ENCODE measurements at places on chromosomes 16 and 17. TPM values are rescaled to one million over a fixed set of nuclear protein-coding genes. Genes with fewer than 3 reads are reported as not detected.

- DNase-seq = no peak
Observed at GRCh38 chr17:56898874-56899273, 15.0 kb downstream of the TRIM25 start.

DNA sequence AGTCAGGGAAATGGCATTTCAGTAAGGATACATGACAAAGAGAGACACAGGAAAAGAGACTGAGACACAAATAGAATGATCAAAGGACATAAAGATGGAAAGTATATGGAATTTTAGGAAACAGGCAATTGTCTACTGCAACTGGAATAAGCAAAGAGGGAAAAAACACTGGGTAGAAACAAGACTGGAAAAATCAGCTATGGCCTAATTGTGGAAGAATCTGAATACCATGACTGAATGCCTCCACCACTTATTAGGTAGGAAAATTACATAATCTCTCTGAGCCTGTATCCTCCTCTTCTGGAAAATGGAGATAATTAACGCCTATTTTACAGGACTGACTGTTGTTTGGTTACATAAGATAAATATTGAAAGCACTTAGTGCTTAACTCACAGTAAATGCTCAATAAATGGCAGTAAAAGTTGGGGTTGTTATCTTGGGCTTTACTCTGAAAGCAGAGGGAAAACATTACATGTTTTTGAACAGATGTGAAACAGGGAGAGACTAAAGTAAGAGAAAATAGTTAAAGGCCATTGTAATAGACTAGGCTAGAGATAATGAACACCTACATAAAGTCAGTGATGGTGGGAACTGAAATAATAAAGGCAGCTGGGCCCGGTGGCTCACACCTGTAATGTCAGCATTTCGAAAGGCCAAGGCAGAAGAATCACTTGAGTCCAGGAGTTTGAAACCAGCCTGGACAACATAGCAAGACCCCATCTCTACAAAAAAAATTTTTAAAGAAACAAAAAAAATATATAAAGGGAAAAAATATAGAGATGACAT lies 63.5 kb upstream of the C17orf78 start:
- no peak for DNase-seq

The IFI35 gene
- total RNA-seq = 26.3 TPM

DNA sequence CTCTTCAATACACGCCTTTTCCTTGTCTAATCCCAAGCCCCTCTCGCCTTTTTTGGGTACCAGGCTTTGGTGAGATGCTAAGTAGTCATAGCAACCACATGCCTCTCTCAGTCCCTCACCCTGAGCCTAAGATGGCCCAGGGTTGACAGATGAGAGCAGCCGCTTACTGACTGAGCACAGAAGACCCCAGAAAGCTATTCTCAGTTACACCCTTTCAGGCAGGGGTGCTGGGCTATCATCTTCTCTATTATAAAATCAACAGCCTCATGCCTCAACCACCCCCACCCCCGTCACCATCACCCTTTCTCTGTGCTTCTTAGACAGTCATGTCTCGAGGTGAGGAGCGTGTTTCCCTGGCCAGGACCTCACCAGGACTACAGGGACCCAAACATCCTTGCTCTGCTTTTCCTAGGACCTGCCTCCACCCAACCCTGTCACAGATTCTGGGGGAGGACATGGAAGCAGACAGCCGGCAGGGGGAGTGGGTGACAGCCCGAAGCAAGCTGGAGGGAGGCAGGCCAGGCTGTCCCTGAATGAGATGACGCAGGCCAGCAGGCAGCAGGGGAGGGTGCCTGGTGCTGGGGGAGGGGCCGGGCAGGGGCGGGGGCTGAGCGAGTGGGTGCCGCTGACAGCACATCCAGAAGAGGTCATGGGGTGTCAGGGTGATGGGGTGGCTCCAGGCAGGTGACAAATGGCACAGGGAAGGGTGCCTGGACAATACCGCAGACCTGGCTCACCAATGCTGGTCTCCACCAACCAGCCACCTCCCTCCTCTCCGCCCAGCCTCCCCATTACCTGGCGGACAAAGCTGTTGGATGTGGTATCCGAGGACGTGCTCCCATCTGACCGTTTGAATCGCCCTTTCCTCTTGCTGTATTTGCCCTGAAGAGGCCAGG lies 3.1 kb downstream of the CACNB1 start:
- DNase-seq = no peak

The KRT32 gene
- total RNA-seq = not detected

The PTGES3L gene
- total RNA-seq = 2.4 TPM

- no peak for DNase-seq
Observed at GRCh38 chr17:55266958-55267688, 2.4 kb downstream of the HLF start.

The PRAC1 gene
- not detected for total RNA-seq

DNA sequence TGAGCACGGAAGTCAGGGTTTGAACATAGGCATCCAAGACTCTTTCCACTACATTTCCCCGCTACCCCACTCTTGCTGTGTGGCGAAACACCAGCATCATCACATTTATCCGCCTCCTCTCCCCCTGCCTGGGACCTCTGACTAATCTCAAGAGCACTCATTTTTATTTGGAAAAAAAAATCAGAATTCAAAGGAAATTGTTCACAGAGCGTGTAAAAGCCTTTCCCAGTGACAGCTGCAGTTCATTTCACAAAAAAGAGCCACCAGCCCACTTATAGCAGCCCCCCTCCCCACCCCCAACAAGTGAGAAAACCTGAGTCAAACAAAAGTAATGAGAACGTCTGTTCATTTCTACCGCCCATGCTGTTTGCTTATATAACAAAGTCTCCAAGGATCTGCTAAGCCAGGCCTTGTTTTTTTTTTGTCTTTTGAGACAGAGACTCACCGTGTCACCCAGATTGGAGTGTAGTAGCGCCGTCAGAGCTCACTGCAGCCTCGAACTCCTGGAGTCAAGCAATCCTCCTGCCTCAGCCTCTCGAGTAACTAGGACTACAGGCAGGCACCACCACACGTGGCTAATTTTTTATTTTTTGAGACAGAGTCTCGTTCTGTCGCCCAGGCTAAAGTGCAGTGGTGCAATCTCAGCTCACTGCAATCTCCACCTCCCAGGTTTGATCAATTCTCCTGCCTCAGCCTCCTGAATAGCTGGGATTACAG lies 48.3 kb upstream of the HAPSTR1 start:
- DNase-seq = peak; percentile 87

The HOXB4 gene
- 5.5 TPM for total RNA-seq

The TBC1D3K gene
- total RNA-seq = not detected

GRCh38 chr17:5580367-5580766 lies 3.9 kb downstream of the NLRP1 start:
- DNase-seq = no peak

DNA sequence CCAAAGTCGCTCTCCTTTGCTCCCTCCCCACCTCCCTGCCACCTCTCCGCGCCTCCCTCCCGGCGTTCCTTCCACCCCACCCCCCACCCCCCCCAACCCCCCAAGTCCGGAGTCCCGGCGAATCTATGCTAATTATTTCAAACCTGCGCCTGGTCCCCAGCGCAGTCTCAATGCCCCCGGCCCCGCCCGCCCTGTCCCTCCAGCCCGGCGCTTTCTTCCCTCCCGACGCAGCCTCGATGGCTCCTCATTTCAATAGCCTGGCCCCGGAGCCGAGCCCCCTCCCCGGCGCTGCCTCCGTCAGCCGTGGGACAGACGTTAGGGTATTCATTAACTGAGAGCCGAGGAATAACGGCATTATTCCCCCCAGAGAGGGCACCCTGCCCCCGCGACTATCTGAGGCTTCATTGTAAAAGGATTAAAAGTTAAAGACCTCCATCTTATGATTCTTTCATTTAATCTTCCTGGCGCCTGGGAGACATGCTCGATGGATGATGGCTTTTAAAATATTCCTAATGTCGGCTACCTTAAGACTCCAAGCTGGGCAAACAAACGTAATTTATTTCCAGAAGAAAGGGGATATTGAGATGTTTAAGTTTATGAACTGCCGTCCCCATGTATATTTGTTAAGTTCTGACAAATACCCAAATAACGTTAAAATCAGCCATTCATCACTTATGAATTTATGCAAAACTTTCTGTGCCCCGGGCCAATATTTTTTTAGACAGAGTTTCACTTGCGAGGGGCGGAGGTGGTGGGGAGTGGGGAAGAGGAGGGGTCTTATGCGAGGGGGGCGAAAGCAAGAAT lies 3.4 kb downstream of the NOG start:
- no peak for DNase-seq

The HOXB8 gene
- 22.9 TPM for total RNA-seq

The MYH1 gene
- not detected for total RNA-seq

The TBX4 gene
- total RNA-seq = not detected

DNA sequence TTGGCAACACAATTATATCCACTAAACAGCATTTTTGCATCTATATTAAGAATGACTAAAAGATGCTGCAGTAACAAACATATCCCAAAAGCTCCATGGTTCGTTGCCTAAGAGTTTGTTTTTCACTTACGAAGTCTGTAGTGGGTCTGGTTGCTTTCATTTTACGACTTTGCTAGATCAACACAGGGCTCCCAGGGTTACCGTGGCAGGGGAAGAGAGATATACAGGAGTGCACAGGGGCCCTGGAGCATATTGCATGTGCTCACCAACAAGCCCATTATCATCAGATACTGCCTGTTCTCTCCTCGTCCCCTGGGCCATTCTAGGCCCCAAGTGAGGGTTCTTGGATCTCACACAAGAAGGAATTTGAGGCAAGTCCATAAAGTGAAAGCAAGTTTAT lies 3.1 kb upstream of the MMP2 start:
- no peak for DNase-seq

DNA sequence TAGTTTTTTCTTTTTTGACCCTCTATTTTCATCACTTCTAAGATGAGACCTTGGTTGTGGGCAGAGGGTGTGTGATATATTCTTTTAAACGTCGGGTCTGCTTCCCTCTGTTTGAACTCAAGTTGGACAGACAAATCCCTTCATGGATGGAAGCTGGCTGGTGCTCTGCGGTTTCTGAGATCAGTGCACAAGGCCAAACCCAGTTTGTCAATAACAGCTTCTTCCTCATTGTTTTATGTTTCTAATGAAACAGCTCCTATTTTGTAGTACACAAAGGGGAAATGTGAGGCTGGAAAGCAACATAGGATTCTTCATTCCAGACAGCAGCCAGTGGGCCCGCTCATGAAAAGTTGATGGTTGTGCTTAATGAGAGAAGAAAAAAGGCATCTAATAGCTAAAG lies 159.6 kb downstream of the PRKCA start:
- DNase-seq = no peak

DNA sequence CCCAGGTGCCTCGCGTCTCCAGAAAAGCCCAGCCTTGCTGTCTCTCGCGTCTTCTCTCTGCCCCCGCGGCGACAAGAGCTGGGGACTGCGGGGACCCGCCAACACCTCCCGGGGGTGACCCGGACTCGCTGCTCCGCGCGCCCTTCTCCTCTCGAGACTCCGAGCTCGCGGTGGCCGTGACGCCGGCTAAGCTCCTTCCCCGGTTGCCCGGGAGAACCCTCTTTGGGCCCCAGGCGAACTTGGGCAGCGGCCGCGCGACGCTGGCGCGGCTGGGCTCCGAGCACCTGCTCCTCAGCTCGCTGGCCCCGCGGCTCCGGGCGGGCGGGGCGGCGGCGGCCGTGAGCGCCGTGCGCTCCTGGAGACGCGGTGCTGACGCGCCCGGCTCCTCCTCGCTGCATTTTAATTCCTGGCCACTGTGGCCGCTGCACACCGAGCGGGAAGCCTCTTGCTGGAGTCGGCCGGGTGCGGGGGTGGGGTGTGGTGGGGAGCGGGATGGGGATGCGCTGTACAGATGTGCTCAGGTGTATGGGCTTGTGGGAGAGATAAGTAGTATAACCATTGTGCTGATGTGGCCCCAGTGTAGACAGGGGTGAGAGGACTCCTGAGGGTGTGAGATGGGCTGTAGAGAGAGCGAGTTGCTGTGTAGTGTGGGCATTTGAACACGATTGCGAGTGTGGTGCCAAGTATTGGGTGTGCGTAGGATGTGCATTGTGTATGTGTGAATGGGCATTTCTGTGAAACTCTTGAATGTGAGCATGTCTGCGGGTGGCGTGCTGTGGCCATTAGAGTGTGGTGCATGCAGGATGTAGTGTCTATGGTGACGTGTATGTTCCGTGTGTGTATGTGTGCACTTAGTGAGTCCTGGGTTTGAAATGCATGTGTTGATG lies at the start of gene ASIC2:
TSS of gene ASIC2 (minus strand) at position 315 of the 887 bp plus-strand sequence.
- DNase-seq = no peak

- DNase-seq = peak; percentile 58
Observed at GRCh38 chr16:31874366-31875111, 932 bp downstream of the ZNF267 start.

The PPM1D gene
- 9.8 TPM for total RNA-seq

The TNFRSF13B gene
- total RNA-seq = not detected

- no peak for DNase-seq
Observed at GRCh38 chr17:83145358-83145738, 65.9 kb downstream of the METRNL start.

The NOG gene
- total RNA-seq = 196 TPM

DNA sequence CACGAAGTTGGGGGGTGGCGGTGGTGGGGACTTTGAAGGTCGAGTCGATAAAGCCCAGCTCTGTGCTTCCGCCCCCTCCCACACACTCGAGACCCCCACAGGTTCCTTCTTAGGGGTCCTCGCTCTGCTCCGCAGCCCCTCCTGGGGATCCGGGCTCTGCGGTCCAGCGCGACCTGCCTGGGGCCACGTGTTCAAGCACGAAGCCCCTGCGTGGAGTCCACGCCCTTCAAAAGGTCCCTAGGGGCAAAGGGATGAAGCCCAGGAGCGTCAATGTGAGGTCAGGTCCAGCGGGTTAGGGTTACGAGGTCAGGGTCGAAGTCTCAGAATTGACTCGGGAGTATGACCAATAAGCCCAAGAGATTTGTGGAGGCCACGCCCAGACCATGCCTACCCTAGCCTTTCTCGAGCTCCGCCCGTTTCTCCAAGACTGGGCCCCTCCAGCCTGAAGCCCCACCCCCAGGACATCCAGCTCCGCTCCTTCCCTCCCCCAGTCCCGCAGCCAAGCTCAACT lies 786 bp upstream of the CACNA1G start:
- peak; percentile 42 for DNase-seq

The CIBAR2 gene
- total RNA-seq = not detected

- no peak for DNase-seq
Observed at GRCh38 chr16:61007694-61008093, 1028.5 kb downstream of the CDH8 start.

GRCh38 chr16:57479205-57479975 lies 6.9 kb downstream of the DOK4 start:
- DNase-seq = peak; percentile 77

The KCNH6 gene
- not detected for total RNA-seq

- peak; percentile 58 for DNase-seq
Observed at GRCh38 chr16:68802190-68802589, 41.1 kb upstream of the TANGO6 start.

- peak; percentile 45 for DNase-seq
Observed at GRCh38 chr16:4790871-4791270, 2.7 kb upstream of the SEPTIN12 start.

DNA sequence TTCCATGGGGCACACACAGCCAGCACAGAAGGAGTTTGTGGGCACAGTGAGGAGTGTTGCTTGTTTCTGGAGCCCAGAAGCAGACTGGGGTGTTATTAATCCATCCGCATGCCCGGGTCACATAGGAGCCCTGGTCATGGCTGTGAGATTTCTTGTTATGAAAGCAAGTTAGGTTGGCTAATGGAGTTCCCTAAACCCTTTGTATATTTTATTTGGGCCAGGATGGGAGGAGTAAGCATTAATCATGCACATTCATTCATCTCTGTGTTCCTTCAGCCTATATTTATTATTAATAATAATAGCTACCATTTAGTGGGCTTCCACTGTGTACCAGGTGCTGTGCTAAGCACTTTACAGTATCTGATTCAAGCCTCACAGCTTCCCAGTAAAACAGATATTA lies 200.6 kb upstream of the CDH5 start:
- DNase-seq = no peak

The MAP3K3 gene
- total RNA-seq = 31.5 TPM
